ENCODE measurements at places on chromosomes 6 and 20.

DNA sequence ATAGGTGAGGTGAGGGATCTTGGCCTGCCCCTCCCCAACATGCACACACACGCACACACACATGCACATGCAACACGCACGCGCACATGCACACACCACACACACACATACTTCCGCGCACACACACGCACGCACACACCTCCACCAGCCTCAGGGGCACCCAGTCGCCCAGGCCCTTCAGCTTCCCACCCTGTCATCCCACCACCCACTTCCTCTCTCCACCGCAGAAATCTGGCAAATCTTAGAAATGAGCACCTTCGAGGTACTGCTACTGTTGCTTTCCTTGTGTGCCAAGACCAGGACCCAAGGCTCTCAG lies 1.2 kb downstream of the SPDEF start:
- DNase-seq = no peak

DNA sequence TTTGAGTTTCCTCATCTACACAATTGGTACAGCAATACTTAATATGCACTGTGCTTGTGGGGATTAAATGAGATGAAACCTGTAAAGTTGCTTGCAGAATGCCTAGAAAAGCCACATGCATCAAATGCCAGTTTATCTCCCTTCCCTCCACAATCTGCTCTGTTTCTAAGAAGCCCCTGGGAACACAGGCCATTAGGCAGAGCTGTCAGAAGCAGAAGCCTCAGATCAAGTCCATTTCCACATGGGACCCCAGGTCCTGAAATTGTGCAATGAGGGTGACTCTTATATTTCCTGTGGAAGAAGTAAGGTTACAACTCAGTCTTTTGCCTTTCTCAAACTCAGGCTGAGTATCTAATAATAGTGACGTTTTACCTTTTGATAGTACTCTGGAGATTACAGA lies 737.4 kb downstream of the KIF16B start:
- DNase-seq = no peak

DNA sequence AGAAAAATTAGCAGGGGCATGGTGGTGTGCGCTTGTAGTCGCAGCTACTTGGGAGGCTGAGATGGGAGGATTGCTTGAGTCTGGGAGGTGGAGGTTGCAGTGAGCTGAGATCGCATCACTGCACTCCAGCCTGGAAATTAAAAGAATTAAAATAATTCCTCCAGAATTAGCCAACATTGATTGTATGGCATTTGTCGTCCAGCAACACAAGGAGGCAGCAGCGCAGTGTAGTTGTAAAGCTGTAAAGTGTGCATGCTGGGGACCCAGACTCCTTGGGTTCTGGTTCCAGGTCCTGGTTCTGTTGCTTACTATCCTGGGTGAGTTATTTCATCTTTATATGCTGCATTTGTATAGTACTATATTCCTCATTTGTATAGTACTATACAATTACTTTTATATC lies 41.4 kb downstream of the PEX7 start:
- DNase-seq = no peak

- DNase-seq = no peak
These were observed 9.1 kb downstream of the PKIB start for GRCh38 chr6:122619309-122619708.

DNA sequence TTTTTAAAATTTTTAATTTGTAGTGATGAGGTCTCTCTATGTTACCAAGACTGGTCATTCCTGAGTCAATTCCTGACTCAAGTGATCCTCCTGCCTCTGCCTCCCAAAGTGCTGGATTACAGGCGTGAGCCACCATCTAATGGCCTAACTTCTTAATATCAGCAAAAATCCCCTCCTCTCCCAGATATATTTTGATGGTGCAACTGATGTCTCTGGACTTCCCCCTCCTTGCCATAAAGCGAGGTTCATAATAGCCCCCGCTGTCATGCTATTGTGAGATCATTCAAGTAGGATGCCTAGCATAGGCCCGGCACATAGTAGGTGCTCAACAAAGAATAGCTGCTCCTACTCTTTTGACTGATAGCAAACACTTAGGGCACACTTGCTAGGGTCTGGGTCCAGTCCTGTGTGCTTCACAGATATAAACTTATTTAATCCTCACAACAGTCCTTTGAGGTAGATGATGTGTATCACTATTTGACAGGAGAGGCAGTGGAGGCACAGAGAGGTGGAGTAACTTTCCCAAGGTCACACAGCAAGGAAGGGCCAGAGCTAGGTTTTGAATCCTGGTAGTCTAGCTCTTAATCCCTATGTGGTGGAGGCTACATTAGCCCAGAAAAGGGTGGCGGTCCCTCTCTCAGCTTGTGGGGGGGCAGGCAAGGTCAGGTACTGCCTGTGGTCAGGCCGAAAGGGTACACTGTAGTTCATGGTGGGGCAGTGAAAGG lies 14.6 kb downstream of the SRC start:
- no peak for DNase-seq

DNA sequence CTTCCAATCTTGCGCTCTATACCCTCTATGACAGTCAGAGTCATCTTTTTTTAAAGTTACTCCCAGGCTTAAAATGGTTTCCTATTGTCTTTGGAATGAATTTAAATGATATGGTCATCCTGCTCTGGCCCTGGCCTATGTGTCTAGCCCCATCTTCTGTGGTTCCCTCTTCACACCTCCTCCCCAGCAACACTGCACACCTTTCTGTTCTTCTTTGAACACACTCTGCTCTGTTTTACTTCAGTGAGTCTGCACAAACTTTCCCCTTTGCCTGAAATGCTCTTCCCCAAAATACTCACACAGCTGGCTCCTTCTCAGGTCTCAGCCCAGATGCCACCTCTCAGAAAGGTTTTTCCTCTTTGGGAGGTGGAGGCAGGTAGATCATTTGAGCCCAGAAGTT lies 132.7 kb downstream of the FYN start:
- no peak for DNase-seq

- no peak for DNase-seq
These were observed 162.6 kb downstream of the COL19A1 start for GRCh38 chr6:70028926-70029325.

GRCh38 chr6:53090576-53090975 lies 25.4 kb downstream of the FBXO9 start:
- DNase-seq = no peak

GRCh38 chr6:124119596-124119995 lies 315.9 kb downstream of the NKAIN2 start:
- DNase-seq = no peak

DNA sequence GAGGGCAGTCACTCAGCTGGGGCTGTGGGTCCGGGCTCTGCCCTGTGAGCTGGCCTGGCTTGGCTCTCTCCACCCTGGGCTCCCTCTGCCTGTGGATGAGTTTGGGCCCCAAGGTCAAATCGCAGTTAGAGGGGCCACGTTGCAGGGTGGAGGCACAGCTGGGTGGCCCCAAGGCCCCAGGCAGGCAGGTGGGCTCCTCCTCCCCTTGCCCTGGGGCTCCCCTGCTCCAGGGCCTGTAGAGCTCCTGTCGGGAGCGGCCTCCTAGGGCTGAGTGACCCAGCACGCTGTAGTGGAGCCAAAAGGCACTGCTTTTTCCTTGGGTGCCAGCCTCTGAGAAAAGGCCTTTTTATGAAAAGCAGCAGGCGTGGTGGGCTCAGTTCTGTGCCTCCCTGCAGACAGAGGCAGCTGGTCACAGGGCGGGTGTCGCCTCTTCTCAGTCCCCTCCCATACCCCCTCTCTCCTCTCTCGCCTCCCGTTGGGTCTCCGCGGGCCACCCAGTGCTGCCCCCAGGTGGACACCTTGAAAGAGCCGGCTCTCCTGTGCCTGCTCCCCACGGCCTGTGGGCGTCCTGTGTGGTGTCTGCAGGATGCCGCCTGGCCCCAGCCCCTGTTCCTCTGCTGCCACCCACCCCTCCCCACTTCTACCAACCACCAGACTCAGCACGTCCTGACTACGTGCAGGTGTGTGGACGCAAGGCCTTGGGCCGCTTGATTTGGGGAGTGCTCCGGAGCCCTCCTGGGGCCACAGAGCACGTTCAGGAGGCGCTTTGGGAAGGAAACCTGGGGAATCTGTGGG lies 13.2 kb downstream of the SS18L1 start:
- peak; percentile 78 for DNase-seq

GRCh38 chr6:18263418-18264218 lies 712 bp downstream of the DEK start:
- DNase-seq = peak; percentile 8

GRCh38 chr6:33975661-33976436 lies 170.0 kb downstream of the GRM4 start:
- DNase-seq = no peak

- no peak for DNase-seq
These were observed 44.0 kb downstream of the EIF2S2 start for GRCh38 chr20:34068001-34068400.

GRCh38 chr20:55205665-55206064 lies 730.3 kb downstream of the DOK5 start:
- no peak for DNase-seq

- DNase-seq = no peak
These were observed 27.5 kb upstream of the CEP85L start for GRCh38 chr6:118678866-118679265.

- peak; percentile 35 for DNase-seq
These were observed 111.5 kb downstream of the ARHGAP18 start for GRCh38 chr6:129598244-129599187.

GRCh38 chr6:4743062-4743461 lies 33.1 kb upstream of the CDYL start:
- no peak for DNase-seq

DNA sequence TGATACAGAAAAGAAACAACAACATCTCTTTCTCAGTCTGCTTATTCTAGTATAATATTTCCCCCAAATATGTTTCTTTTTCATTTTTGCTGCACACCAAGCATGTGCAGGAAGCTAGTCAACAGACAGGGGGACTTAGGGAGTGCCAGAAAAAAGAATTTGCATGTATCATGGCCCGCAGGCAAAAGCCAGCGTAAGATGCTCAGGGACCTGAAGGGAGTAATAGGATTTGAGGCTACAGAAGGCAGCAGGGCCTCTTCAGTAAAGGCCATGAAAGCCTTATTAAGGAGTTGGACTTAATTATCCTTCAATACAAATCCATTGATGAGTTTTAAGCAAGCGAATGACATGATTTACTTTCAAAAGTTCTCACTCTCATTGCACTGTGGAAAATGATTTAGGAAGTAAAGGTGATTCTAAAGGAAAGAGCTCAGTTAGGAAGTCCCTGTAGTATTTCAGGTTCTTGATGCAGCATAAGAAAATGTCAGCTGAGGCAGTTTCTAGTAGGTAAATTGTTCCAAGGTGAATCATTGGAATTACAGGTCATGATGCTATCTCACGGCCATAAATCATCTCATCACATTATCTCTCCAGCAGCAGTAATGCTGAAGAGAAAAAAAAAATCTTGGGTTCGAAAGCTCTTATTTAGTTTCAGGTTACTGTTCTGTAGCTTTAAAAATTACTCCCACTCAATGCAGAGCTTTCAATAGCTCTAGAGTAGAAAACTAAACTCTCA lies 94.8 kb downstream of the PTCHD4 start:
- DNase-seq = no peak

GRCh38 chr6:33391922-33392594 lies 435 bp downstream of the KIFC1 start:
- no peak for DNase-seq

- no peak for DNase-seq
These were observed 8.6 kb upstream of the ZBTB46 start for GRCh38 chr20:63839620-63840019.

DNA sequence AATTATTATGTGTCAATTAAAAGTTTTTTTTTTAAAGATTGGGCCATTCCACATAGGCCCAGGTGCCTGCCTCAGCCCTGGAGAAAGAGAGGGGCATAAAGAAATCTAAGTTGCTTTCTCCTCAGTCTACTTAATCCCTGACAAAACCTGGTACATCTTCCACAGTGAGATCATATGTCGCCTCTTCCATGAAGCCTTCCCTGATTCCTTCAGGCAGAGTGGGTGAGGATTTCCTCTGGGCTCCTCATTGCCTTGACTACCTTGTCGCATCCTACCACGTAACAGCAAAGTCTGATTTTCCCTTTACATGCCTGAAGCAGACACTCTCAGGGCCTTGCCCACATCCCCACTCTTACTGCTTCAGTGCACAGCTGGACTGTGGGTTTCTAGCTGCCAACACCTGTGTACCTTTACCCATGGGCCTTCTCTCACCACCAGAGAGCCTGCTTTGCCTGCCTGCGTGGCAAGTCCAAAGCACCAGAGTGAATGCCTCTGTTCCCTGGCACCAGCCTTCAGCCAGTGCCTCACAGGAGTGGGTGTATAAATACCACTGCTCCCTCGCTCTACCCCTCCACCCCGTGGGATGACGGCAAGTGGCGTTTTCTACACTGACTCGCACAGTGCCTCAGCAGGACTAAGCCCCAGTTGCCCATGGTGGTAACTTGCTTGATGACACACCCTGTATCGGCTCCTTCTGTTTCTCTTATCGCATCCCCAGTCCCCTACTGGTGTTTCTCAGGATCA lies 68.0 kb downstream of the EYA2 start:
- no peak for DNase-seq

DNA sequence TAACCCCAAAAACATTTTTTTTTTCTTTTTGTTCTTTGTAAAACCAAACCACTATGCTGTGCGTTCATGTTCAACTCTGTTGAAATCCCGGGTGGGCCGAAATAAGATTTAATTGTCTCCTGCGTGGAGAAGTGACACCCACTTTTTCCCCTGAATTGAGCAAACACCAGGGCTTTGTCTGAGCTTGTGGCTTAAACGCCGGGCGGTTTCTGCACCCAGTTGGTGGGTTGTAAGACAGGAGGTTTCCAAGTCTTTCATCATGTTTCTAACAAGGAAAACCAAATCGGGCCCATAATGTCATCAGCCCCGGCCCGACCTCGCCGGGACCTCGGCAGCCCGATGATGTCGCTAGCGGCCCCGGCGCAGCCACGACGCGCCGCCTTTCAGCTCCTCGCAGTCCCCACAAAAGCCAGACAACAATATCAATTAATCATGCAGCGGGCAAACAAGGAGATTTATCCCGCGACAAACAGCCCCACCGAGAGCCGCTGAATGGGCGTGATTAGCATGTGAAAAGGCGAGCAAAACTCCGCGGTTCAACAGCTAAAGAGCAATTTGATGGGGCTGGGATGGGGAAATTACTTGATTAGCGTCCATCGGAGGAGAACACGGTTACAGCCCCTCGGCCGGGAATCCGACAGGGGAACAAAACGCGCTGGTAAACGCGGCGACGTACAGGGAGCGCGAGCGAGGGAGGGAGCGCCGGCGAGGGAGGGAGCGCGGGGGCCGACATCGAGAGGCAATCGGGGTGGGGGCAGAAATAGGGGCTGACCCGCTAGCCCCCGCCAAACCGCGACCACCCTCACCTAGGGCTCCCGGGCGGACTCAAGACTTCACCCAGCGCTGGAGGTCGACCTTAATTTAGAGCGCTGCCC lies 5.3 kb downstream of the LINC00237 start:
- DNase-seq = no peak
